ENCODE measurements at places on chromosomes 2 and 18.

DNA sequence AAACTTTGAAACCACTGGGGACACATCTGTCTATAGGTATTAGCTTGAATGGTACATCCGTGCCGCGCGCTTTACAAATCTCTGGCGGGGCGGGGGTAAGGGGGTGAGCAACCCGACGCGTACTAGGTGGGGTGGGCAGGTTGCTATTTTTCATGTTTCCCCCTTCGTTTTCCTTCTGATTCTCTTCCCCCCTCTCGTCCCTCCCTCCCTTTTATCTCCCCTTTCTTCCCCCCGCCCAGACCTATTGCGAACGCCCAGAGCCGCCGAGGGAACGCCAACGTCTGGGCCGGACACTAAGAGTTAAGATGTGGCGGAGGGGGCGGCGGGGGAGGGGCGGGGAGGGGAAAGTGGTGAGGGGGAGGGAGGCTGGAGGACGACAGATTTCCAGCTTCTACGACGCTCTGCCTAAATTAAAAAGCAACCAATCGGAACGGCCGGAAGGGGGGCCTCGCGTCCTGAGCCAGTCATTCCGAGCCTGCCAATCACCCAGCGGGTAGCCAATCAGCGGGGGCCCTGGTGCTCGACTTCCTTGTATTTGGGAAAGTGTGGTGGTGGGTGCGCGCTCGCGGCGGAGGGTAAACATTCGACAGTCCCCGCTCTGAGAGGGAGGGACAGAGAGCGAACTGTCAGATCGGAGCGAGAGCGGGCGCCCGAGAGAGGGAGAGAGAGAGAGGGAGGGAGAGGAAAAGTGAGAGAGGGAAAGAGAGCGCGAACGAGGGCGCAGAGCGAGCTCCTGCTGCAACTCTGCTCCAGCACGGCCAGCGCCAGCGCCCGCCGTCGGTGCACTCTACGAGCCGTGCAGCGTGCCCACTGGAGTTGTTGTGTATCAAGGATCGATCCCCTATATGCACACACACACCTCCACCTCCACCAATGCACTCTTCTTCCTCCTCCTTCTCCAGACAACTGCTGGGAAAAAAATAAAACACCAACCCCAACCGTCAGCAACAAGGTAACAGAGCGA is at the start of gene POU3F3:
POU3F3 (plus strand) TSS at position 582 of the 964 bp plus-strand sequence. CDS start 1,396 bp downstream, outside the sequence.
- DNase-seq, result no peak

GRCh38 chr2:10462178-10463083 is 14.3 kb upstream of the ODC1 start:
- DNase-seq, result no peak

DNA sequence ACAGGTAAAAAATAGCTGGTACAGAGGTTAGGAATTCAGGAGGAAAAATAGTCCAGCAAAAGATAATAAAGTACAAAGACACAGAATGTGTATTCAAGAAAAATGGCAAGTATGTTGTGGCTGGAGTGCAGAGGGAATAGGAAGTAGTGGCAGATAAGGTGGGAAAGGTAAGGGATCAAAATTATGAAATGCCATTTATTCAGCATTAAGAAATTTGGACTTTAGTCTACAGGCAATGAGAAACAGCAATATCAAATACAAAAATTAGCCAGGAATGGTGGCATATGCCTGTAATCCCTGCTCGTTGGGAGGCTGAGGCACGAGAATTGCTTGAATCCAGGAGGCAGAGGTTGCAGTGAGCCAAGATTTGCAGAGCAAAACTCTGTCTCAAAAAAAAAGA is 10.3 kb downstream of the MMADHC start:
- DNase-seq, result no peak

GRCh38 chr2:86020984-86021383 is 84.7 kb downstream of the POLR1A start:
- DNase-seq, result no peak

DNA sequence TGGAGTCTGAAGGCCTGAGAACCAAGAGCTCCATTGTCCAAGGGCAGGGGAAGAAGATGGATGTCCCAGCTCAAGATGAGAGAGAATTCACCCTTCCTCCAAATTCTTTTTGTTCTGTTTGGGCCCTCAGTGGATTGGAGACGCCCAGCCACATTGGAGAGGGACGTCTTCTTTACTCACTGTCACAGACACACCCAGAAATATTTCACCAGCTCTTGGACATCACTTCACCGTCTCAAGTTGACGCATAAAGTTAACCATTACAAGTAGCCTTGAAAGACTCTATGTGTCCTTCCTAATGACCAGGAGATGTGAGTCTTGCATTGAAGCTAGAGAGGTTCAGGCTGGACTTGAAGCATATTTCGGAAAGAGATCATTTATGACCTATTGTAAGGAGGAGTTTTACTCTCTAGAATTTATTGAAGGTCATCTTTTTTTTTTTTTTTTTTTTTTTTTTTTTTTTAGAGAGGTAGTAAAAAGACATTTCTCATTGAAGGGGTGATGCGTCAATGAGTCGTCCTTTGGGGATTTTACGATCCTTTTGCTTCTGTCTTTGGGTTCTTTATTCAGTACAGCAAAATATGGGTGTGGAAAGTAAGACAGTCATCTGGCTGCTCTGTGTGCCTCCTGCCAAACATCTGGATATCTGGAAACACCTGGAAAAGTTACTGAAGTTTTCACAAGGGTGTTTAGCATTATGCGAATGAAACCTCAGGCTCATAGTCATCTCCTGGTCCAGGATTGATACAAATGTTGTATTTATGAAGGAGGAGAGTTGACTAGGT is 118.1 kb downstream of the PRPF40A start:
- no peak for DNase-seq

GRCh38 chr2:14194233-14194632 is 438.3 kb upstream of the LRATD1 start:
- DNase-seq, result no peak

DNA sequence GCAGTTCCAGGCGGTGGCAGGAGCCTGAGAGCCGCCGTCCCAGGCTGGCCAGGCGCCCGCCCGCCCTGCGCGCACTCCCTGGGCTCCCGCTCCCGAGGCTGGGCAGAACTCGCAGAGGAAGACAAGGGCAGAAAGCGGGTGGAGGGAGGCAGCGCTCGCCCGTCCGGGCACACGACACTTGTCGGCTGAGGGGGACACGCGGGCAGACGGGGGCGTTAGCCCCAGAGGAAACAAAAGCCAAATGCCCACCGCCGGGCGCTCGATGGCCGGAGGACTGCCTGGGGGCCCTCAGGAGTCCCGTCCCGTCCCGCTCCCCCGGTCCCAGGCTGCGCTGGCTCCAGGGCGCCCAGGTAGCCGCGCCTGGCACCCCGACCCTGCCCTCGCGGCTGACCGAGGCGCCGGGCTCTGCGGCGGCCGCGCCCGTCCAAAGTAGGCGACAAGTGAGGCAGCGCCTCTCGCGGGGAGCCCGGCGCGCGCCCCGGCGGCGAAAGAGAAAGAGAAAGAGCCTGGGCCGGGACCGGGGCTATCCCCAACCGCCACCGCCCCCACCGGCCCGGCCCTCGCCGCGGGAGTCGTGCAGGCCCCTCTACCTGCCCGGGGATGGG is 491 bp downstream of the L3MBTL4 start:
- no peak for DNase-seq

- no peak for DNase-seq
Observed at GRCh38 chr2:70785137-70785911, 5.1 kb downstream of the FIGLA start.

DNA sequence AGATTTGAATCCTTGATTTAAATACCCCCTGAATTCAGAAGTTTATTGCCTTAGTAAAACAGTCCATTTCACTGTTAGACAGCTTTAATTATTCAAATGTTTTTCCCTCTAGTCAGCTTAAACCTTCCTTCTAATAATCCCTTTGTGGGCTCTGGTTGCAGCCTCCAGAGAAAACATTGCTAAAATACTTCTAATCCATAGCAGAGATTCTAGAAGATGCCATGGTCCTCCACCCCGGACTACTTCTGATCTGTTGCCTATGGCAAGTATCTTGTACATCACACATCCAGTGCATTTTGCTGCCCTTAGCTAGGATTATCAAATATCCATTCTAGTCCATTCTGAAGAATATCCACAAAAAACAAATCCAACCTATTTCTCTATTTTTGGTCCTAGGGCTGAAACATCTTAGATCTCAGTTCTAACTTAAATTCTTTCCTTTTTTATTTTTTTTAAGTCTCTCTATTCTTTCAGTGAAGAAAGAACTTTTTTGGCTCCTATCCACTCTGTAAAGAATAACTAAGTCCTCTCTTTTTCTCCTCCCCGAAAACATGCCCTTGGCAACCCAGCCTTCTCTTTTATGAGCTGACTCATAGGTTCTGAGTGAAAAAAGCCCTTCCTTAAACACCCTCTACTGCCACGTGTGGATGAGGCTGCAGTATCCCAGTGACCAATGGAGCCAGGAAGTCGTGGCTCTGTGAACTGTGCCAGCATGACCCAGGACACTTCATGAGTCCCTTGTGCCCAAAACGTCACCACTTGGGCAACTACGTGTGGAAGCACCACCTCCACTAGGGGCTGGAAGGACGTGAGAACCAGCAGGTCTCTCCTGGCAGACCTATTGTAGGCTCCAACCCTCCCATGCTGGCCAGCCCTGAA is 349.8 kb downstream of the TNS1 start:
- DNase-seq, result no peak

DNA sequence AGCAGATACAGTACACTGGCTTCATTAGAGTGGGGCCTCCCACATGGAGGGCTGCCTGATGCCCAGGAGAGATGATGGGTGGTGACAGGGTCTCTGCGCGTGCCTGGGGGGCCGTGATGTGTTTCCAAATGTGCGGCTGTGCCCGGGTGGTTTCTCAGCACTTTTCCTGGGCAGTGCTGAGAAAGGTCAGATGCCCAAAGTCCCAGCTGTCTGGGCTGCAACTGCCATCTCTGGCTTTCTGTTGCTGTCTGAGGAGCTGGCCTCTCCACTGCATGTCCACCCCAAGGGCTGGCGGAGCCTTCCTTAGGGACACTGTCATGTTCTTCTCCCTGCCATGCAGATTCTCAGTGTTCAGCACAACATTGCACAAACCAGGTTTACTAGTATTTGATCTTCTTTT is 62.7 kb upstream of the NFATC1 start:
- no peak for DNase-seq

- DNase-seq, result no peak
Observed at GRCh38 chr2:168237741-168238140, 9.7 kb downstream of the STK39 start.
